T-helper 17 cell (primary cell): ENCODE measurements at places on chromosomes 5 and 9. TPM values are rescaled to one million over a fixed set of nuclear protein-coding genes. Genes with fewer than 3 reads are reported as not detected.

GRCh38 chr5:4244306-4244705 lies 648.7 kb downstream of the IRX1 start:
- no peaks in the 10 kb centered on the region for H3K36me3 ChIP-seq
- H3K27me3 ChIP-seq: no peaks in the 10 kb centered on the region
- no peak for DNase-seq
- no peak overlapping the region for H3K27ac ChIP-seq
- H3K4me1 ChIP-seq: no peaks in the 10 kb centered on the region
- H3K4me3 ChIP-seq: no peak overlapping the region

DNA sequence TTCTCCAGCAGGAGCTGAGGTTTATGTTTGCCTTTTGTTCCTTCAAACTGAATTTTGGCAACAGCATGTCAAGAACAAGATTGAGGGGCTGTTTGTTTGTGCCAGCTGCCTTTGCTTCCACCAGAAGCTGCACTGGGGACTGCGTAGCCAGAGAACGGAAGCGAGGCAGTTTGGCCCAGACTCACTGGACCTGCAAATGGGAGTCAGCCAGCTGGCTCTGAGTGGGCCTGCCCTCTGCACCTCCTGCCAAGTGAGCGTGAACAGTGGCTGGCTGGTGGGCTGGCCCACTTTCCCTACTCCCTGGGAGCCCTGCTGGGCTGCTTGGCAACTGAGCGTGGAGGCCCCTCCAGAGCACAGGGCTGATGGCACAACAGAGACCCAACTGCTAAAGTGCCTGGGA lies 111.6 kb downstream of the GALNT10 start:
- no peak overlapping the region for H3K4me3 ChIP-seq
- H3K27ac ChIP-seq: no peak overlapping the region
- peaks cover 12% of the 10 kb centered on the region for H3K36me3 ChIP-seq
- H3K27me3 ChIP-seq: no peaks in the 10 kb centered on the region
- no peaks in the 10 kb centered on the region for H3K4me1 ChIP-seq
- DNase-seq: no peak

The CATSPER3 gene
- total RNA-seq: 0.50 TPM

GRCh38 chr9:106954558-106954957 lies 91.6 kb downstream of the ZNF462 start:
- H3K4me3 ChIP-seq: no peak overlapping the region
- H3K4me1 ChIP-seq: no peaks in the 10 kb centered on the region
- no peak overlapping the region for H3K27ac ChIP-seq
- no peak for DNase-seq

DNA sequence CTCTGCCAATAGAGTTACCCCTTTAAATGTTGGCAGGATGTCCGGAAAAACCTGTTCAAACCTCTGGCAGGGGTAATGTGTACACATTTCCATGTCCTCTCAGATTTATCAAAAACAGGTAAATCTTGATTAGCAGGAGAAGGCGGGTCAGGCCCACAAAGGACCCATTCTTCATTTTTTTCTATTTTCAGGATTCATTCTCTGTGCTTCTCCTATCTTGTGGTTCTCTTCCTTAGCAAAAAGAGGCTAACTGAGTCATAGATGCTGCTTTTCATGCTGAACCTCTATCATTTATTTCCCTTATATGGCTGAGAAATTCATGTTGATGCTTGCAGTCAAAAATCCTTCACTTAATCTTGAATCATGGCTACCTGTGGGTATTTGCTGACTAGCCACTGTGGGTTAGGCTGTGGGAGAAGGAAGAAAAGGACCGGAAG lies 112.7 kb upstream of the IQGAP2 start:
- no peak for DNase-seq
- H3K27me3 ChIP-seq: no peaks in the 10 kb centered on the region
- no peak overlapping the region for H3K4me3 ChIP-seq
- H3K4me1 ChIP-seq: peaks cover 6% of the 10 kb centered on the region
- no peak overlapping the region for H3K27ac ChIP-seq

DNA sequence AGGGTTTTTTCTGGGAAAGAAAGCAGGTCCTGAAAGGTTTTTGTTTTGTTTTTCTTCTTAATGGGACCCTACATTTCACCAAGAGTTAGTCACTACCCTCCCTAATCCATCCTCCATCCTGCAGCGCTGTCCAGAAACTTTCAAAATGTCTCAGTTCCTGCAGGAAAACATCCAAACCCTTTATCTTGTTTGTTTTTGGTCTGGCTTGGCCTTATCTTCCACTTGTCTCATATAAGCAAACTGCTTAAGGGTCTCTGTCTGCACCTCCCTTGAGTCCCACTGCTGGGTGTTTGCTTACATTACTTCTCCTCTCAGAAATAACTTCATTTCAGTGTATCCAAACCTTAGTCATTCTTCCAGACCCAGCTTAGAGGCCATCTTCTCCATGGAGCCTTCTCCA lies 11.0 kb upstream of the TRAF1 start:
- no peak overlapping the region for H3K4me3 ChIP-seq
- DNase-seq: no peak
- no peaks in the 10 kb centered on the region for H3K27me3 ChIP-seq
- H3K27ac ChIP-seq: peak overlapping the region; percentile 100
- H3K4me1 ChIP-seq: peaks cover 35% of the 10 kb centered on the region

The SLC1A1 gene
- 0.07 TPM for total RNA-seq

GRCh38 chr5:135442431-135443160 lies 4.6 kb downstream of the DCANP1 start:
- DNase-seq: no peak
- no peak overlapping the region for H3K27ac ChIP-seq
- peaks cover 7% of the 10 kb centered on the region for H3K4me1 ChIP-seq
- H3K4me3 ChIP-seq: no peak overlapping the region
- no peaks in the 10 kb centered on the region for H3K36me3 ChIP-seq
- peaks cover 31% of the 10 kb centered on the region for H3K27me3 ChIP-seq

DNA sequence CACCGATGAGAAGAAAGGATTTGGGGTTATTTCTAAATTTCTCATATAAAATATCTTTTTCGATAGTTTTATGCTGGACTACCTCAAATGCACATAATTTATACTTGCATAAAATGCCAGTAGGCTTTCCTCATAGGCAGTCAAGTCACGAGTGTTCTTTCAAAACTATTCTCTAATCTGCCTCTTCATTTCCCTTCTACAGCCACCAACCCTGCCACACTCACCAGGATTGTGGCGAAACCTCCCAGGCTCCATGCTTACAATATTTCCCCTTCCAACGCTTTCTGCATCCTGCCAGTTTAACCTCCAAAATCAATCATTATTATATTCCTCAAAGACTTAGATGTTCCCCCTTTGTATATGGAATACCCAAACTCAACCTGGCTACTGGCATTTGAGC lies 65.4 kb downstream of the FRMD3 start:
- peak overlapping the region; percentile 47 for H3K4me3 ChIP-seq
- H3K4me1 ChIP-seq: no peaks in the 10 kb centered on the region
- peak overlapping the region; percentile 29 for H3K27ac ChIP-seq
- H3K27me3 ChIP-seq: no peaks in the 10 kb centered on the region
- H3K36me3 ChIP-seq: peaks cover 3% of the 10 kb centered on the region

DNA sequence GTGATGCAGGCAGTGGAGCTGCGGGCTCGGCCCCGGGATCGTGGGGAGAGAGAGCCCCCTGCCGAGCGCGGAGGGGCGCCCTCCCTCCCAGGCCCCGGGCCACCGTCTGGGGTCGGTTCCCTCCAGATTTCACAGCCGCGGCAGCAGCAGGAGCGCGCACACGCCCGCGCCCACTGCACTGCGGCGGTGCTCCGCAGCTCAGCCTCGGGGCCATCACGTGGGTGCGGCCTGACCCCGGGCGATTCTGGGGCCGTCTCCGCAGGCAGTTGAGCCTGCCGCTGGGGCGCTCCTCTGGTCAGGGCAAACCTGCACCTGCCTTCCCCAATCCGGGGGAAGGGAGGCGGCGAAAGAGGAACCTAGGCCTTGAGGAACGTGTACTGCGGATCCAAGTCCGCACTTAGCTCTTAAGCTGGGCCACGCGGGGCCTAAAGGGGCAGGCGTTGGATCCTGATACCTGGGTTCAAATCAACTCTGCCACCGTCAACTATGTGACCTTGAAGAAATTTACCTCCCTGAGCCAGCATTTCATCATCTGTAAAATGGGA lies 9.4 kb upstream of the DELE1 start:
- peaks cover 53% of the 10 kb centered on the region for H3K27me3 ChIP-seq
- H3K4me1 ChIP-seq: peaks cover 11% of the 10 kb centered on the region
- H3K27ac ChIP-seq: no peak overlapping the region
- no peak for DNase-seq
